NCI-H1436 (cell line): ENCODE measurements at places on chromosomes 2 and 18.

DNA sequence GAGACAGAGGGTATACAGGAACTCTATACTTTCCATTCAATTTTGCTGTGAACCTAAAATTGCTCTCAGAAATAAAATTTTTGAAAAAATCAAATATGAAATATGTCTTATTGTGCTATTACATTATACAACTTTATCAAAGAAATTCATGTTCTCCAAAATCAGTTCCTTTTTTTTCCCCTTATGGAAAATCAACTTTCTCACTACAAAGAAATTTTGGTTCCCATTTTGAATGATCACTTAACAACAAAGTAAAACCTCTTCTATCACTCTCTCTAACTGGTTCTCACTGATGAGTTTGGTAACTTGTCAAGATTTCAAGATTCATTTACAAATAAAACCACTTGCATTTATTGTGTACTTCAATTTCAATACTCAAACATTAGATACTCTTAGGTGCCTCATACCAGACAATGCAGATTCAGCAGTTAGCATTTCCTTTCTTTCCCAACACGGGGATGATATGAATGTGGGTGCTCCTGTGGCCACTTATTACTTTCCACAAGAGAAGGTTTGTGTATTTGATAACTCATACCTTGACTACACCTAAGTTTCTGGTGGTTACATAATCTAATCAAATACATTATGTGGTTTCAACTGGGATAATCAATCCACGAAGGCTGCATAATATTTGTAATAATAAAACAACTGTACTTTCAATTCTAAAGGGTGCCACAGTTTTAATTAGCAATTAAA, 6.4 kb downstream of the PSME4 start:
- no peak for DNase-seq

DNA sequence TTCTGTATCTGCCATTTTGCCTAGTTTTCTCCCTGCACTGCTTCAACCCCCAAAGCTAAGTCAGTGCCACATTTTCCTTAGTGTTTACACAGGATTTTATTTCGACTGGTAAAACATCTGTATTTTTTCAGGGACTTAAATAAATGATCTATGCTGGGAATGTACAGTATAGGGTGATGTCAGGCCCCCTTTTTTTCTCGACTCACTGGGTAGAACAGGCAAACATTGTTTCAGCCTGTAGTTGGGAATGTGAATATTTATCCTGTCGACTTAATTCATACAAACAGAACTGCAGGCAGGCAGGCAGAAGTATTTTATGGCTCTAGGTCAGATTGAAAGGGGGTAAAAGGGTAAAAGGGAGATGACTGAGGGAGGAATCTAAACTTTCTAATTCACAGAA, 123.5 kb upstream of the ZFP36L2 start:
- DNase-seq: no peak

DNA sequence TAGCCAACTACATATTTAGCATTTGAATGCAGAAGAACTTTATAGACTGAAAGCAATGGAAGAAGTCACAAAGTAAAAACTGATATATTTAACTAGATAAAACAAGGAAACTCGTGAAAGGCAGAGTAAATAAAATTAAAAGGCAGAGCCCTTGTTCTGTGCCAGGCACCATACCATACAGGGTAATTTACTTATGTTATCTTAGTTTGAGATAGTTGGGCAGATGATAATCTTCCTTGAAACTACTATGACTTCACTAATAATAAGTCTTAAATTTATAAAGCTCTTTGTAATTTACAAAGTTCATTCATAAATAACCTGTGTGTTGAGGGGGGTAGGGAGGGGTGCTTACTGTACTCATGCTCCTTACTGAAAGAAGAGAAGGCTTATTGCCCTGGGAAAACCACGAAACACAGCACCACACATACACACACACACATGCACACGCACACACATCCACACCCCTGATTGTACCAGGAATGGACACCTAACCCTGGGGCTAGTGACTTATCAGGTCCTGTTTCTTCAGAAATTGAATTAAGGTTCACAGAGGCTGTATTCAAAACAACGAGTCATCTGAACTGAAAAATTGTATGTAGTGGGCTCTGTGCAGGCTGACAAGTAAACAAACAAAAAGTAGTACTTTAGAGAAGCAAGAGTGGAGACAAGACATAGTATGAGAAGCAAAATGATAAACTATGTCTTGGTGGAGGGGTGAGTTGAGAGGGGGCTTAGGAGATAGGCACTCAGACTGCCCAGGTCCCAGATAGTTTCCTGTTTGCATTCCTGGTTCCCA, 38.1 kb downstream of the AGFG1 start:
- no peak for DNase-seq

- no peak for DNase-seq
These were observed 526 bp downstream of the PRKRA start for GRCh38 chr2:178450524-178450773.

DNA sequence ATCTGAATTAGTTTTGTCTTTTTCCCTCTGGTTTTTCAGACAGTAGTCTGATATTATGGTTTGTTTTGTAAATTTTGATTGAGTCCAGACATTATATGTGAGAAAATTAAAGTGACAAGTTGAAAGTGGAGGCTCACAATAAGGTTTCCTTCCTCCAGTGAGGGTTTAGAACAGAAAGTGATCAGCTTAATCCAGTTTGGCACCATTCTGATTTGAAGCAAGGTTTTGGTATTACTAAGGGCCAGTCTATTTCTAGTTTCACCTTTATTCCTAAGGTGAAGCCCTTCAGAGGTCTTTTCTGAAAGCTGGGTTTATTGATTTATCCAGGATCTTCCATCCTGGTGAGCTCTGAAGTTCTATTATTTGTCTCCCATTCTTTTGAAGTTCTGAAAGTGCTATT, 68.7 kb downstream of the CDC42EP3 start:
- DNase-seq: no peak

DNA sequence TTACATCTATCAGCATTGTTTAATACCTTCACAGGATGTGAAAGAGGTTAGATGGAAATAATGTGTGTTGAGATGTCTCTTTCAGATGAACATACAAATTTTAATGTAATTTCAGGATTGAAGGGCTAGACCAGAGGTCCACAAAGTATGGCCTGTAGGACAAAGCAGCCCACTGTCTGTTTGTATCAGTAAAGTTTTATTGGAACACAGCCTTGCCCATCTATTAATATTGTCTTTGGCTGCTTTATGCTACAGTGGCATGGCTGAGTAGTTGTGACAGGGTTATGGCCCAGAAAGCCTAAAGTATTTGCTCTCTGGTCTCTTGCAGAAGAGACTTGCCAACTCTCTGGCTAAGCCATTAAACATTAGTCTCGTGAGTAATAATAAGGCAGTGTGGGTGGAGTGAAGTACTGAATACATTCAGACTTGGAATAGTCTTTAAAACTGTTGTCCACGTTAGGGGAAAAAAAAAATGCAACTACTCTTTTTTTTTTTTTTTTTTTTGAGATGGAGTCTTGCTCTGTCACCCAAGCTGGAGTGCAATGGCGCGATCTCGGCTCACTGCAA, 74.5 kb upstream of the NOSTRIN start:
- no peak for DNase-seq

DNA sequence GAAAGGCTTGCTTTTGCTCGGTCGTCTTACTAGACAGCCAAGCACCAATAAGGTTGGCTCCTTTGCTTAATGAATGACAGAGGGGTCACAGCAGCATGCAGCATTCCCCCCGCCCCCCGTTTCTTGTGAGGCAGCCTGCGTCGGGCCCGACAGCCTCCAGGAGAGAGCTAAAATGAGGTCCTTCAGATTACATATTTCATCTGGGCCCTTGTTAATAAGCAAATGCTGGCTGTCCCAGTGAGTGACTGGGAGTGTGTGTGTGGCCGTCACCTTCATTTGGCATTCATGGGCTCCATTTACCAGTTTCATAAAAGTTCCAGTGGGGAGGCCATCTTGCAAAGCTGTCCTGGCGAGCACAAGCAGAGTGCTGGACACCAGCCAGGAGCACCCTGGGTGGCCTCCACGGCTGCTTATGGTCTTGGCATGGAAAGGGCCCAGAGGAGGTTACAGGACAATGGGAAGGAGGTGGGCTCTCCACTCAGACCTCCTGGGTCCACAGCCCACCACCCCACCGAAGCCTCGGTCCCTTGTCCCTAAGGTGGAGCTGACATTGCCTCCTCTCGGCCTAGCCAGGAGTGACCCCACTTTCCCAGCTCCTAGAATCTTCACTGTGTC, 37.2 kb downstream of the ODC1 start:
- no peak for DNase-seq

DNA sequence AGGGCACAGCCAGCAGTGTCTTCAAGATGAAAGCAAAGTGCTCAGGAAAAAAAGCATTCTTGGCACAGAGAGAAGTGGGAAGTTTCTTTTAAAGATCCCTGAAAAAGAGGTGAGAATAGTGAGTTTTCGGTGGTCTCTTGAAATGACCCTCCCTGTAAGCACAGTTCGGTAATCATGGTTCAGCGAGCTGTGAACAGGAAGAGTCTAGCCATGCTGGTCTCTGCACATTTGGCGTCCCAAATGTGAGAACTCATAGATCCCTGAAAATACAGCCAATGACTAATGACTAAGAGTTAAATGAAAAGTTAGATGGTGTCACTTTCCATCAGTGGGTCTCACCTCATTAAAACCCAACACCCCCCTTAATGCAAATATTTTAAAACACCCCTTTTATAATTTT, 3.4 kb downstream of the IL1R1 start:
- no peak for DNase-seq

DNA sequence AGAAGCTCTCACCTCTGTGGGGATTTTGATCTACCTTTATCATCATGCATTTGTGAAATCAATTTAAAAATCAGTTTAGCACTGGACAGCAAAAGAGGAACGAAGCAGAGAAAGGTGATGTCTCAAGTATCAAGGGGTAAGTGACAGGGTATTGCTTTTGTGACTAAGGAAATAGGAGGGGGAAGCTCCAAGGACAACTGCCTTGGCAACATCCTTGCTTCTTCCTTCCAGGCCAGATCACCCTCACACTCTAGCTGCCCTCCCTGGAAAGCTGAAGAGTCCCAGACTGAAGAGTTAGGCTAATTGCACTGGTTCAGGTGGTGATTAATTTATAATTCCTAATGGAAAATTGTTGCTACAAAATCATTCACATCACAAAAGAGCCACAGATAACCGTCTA, 859.1 kb upstream of the ACVR2A start:
- DNase-seq: no peak

- no peak for DNase-seq
These were observed 11.1 kb downstream of the SNTG2 start for GRCh38 chr2:961786-962185.

GRCh38 chr18:36312806-36313395, 15.4 kb downstream of the FHOD3 start:
- no peak for DNase-seq

DNA sequence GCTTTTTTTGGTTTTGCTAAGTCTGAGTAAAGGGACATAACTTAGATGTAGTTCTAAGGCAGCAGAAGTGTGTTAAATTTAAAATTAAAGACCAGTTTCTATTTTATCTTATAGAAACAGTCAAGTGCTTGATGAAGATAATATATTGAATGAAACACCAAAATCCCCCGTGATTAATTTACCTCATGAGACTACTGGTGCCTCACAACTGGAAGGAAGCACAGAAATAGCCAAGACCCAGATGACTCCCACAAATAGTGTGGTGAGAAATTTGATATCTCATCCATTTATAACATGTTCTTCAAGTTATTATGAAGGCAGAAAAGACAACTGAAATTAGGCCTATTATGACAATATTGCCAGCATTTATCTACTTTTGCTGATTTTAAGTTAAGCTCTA, 45.6 kb downstream of the APLF start:
- DNase-seq: no peak

- DNase-seq: no peak
These were observed 665 bp upstream of the CACNB4 start for GRCh38 chr2:152099367-152100050.

- DNase-seq: no peak
These were observed 467.4 kb upstream of the CDH20 start for GRCh38 chr18:60865801-60866200.

DNA sequence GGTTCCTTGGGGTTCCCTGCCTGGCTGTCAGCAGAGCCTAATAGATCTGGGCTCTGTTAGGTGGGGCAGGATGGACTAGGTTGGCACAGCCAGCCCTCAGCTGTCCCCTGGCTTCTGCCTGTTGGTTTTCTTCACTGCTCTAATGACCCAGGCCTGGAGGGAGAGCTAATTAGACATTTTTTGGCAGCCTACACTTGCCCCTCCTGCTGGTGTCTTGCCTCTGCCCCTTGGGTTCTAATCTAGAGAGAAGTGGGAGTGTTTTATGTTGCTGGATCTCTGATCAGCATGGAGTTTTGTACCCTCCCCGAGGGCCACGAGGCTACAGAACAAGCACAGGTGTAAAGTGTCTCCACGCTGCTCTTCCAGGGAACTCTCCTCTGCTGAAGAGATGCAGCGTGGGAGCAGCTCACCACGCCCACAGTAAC, 199.4 kb upstream of the RASGRP3 start:
- no peak for DNase-seq

GRCh38 chr2:120660056-120660694, 75.5 kb upstream of the GLI2 start:
- no peak for DNase-seq

DNA sequence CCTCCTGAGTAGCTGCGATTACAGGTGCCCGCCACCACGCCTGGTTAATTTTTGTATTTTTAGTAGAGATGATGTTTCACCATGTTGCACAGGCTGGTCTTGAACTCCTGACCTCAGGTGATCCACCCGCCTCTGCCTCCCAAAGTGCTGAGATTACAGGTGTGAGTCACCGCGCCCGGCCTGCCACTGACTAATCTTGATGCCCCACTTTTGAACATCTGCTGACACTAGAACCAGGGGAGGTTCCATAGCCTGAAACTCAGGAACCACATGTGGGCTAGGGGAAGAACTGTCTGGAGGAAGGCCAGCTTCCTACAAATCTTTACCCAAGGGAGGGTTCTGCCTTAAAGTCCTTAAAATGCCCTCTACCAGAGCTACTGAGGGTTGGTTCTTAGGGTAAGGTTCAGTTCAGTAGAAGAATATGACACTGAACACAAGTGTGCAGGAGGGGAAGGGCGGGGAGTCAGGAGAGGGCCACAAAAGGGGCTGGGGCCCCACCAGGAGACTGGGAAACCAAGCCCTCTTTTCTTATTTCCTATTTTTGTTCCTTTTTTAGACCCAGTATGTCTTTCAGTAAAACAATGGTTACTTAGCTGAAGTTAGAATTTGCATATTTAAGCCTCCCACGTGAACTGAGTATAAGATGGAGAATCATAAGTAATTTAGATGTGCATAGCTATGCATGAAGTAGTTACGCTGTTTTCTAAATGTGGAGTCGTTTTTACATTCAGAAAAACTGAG, 6.3 kb upstream of the RAB31 start:
- DNase-seq: no peak

DNA sequence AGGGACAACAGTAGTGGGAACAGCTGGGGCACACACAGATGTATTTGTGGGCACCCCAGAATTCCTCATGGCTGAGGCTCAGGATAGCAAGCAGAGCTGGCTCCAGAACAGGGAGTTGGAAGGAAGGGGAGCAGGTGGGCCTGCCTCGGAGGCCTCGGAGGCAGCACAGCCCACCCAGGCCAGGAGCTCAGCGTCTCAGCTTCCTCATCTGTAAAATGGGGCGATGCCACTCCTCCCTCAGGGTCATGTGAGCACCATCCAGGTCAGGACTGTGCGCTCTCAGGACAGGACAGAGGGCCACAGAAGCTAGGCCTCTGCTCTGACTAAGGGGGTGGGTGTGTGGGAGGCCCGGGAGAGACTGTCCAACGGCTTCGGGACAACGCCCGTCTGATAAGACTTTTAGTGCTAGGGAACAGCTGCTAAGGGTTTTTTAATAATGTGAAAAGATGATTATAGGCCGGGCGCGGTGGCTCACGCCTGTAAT, 106.2 kb downstream of the HDAC4 start:
- no peak for DNase-seq
